ENCODE measurements at places on chromosomes 5 and 9.
A peak's percentile ranks its signal among the peaks of the same experiment; 100 is the strongest.

GRCh38 chr5:40240111-40240510, 439.6 kb upstream of the PTGER4 start:
- peak; percentile 39 for DNase-seq

GRCh38 chr9:26975728-26976707, 19.8 kb downstream of the IFT74 start:
- DNase-seq = no peak

GRCh38 chr5:38455796-38456330, 100.6 kb downstream of the LIFR start:
- no peak for DNase-seq

DNA sequence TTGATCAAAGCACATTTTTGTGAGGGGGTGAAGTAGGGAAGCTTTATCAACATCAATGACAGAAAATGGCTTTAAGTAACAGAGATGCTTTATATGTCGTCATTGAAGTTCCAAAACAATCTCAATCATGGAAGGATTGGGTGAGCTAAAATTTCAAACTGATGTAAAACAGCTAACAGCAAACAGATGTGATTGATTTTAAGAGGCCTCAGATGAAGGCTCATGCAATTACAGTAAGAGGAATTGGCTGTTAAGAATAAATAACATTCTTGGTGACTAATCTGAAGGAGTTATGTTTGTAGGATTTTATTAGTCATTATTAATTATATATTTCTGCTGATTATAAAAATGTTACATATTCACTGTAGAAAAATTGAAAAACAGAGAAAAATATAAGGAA, 63.5 kb upstream of the PUM3 start:
- DNase-seq = no peak
